Hypothalamus (tissue), 51 donors: ENCODE measurements at places on chromosomes 4 and X.

DNA sequence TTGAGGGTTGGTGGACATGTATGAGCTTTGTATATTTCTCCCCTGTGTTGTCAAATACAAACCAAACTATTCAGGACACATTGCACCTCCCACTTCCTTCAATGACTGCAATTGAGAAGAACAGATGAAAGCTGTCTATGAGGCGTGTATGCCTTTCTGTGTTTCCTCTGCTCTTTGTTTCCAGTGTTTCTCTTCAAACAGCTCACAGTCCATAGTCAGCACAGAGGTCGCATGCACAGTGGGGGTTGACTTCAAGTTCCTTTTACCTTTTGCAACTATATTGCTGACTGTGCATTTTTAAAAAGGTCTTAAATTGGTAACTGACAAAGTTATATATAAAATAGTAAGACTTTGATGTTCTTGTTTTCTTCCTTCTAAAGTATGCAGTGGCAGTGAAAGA is 957.8 kb downstream of the C4orf33 start:
- DNase-seq: no peak

- DNase-seq: no peak
Observed at GRCh38 chrX:41085878-41086626, 807 bp downstream of the USP9X start.

DNA sequence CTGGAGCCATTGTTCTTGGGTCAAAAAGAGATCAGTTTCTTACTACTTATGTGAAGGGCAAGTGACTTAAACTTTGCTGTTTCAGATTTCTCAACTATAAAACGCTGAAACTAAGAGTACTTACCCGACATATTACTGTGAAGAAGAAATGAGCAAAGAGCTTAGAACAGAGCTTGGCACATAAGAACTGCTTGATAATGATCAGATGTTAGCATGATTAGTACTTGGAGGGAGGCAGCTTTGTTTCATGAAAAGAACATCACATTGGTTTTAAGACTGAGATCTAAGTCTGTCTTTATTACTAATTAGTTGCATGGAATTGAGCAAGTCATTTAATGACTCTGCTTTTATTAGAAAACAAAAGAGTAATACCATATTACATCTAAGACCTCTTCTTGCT is 169.1 kb downstream of the ARHGAP24 start:
- DNase-seq: no peak

- DNase-seq: no peak
Observed at GRCh38 chr4:34720571-34720970, 1523.7 kb downstream of the ARAP2 start.

GRCh38 chrX:133511041-133511440 is 95.8 kb upstream of the GPC4 start:
- no peak for DNase-seq

GRCh38 chr4:77992581-77992980 is 64.5 kb upstream of the FRAS1 start:
- no peak for DNase-seq

DNA sequence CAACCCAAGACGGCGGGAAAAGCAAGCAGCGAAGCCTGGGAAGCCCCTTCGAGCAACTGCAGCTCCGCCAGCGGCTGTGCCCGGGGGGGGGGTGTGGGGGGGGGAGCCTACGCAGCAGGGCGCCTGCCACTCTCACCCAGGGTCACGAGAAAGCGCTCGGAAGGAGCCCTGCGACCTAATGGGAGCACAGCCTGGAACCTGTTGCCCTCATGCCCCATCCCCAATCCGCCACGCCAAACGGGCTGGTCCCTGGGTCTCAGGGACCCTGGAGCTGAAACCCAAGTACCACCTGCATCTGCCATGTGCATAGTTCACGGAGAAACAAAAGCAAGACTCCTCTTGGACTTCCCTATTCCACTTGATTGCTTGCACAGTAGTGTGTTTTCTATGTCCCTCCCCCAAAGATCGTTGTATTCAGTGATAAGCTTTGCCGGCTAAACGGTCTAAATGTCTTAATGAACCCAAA is 359 bp upstream of the GAB3 start:
- no peak for DNase-seq

DNA sequence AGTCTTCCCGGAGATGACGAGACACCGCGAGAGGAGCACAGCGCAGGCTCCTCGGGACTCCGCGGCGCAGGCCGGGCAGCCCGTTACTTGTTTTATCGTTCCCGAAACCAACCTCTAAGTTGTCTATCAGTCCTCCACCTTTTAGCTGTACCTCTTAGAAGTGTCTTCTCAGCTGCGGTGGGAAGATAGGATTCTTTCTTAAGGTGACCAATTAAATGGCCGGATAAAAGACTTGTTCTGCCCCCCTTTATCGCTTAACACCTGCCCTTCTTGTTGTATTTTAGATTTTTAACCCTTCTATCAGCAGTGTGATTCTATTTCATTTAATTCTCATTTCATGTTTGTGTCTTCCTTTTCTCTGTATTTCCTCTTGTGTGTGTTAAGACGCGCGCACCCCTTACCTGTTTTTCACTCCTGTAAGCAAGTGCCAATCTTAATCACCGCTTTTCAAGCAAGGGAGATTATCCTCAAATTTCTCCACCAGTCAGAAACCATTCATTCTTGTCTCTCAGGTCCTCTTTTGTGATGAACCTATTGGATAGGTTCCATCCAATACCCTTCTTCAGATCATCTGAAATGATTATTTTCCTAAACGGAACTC is at the start of gene SLC9B2:
SLC9B2 (minus strand) TSS at position 15 of the 601 bp plus-strand sequence. CDS start 9,211 bp downstream, outside the sequence.
- DNase-seq: no peak

- DNase-seq: no peak
Observed at GRCh38 chr4:114277690-114278089, 298.2 kb upstream of the ARSJ start.

DNA sequence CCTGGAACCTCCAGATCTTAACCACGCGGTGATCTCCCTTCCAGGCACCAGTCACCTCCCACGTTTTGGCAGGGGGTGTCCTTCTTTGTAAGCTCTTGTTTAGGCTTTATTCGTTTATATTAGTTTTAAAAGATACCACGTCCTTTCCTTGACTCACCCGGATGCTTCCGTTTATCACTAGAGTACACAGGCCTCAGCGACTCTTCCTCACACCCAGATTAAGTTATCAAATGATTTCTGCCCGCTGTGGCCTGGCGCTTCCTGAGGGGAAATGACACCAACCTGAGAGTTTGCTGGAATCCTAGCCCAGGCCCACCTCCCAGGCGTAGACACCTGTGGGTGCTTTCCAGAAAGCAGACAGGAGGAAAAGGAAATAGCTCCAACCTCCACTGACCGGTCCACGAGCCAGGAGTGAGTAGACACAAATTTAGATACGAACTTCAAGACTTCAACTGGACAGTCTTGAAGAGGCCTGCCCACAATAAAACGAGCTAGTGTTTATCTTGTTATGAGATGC is 756 bp upstream of the ADAMTS3 start:
- no peak for DNase-seq

DNA sequence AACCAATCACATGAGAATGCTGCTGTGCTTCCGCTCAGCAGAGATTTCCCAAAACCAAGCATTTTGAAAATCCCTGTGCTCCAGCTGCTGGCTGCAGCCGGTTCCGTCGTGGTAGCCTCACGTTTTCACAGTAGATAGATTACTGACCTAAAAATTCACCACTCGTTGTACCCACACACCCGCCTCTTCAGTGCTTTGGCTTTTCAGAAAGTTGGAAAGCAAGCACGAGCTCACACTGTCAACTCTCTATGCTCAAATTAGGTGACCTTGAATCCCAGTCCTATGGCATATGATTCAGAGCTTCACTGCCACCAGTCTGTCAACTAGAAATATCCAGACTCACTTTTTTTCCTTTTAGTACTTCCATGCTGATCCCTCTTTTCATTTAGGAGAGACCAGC is 168.9 kb downstream of the DCTD start:
- DNase-seq: no peak

GRCh38 chr4:174928575-174929253 is 10.6 kb downstream of the ADAM29 start:
- no peak for DNase-seq

DNA sequence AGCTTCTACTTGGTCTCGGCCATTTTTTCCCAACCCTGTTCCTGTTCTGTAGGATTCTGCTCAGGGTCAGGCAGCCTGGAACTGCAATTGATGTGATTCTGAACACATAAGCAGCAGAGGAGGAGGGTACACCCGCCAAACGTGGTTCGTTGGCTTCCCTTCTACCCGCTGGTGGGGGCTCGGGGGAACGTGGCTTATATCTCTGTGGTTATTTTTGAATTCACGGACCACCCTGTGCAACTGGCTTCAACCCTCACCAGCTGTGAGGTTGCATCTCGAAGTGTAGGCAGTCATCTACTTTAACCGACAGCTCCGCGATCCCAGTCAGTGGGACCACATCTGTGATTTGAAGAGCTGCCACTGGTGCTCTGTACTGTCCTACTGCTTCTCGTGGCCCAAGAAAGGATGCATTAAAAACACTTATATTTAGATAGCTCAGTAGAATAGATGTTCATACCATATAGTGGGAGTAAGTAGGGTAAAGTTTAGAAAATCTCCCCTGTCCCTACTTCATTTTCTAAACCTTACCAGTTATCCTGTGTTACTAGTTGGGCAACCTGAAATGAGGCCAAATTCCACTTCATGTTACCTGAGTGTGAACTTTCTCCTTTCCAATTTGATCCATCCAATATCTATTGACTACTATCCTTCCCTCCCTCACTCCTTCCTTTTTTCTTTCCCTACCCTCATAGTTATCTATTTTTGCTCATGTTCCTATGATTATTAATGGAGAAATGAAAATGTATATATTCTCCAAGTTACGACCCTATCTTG is 80.4 kb upstream of the BCOR start:
- no peak for DNase-seq

DNA sequence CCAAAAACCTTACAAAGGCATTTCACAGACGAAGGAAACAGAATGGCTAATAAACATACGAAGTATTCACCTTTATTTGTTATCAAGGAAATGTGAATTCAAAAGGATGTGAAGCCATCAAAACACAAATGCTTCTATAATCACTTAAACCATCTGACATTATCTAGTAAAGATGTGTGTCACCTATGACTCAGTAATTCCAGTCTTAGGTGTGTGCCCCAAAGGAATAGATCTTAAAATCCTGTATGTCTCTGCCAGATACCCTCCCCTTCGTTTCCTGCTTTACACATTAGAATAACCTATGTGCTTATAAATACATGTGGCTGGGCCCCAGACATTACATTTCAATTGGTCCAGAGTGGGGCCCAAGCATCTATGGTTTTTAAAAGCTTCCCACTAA is 41.8 kb upstream of the CEP135 start:
- DNase-seq: no peak

GRCh38 chr4:162557516-162558106 is 393.8 kb upstream of the FSTL5 start:
- no peak for DNase-seq

GRCh38 chr4:85084371-85085094 is 118.0 kb upstream of the WDFY3 start:
- DNase-seq: no peak

GRCh38 chr4:178553201-178553600 is 1111.0 kb upstream of the AGA start:
- no peak for DNase-seq

DNA sequence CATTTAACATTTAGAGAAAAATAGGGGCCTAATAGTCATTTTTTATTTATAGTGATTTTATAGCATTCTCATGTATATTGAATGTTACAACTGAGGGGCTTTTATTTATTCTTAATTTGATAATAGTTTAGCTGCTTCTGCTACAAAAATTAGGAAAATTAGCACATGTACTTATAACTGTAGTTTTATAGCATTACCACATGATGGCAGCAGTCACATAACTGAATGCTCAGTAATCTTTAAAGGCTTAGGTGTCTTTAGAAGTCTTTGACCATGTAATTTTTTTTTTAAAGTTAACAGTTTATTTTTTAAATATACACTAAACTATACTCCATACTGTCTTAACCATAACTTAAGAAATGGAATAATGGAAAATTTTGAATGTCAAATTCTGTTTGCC is 136.6 kb downstream of the STAG2 start:
- no peak for DNase-seq

- no peak for DNase-seq
Observed at GRCh38 chr4:123017636-123018395, 95.4 kb upstream of the NUDT6 start.

GRCh38 chr4:91058345-91058744 is 931.2 kb downstream of the CCSER1 start:
- no peak for DNase-seq

DNA sequence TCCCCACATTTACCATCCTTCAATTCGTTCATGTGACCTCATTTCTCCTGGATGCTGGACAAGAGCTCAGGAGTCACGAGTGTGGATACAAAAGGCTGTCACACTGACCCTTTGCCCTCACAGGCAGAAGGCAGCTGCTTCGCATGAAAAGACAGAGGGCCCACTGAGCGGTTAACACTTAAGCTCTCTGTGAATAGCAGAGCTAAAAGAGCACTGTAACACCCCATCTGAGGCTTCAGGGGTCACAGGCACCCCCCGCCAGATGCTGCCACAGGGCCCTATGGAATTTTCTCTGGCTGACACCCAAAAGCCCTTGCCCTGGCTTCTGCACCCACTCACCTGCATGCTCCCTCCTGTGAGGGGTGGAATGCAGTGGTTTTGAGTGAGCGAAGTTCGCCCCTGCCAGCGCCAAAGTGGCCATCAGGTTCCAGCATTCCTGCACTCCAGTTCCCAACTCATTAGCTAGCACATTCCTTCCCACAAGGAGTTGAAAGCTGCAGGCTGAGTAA is 360.9 kb downstream of the PPP3CA start:
- DNase-seq: no peak

DNA sequence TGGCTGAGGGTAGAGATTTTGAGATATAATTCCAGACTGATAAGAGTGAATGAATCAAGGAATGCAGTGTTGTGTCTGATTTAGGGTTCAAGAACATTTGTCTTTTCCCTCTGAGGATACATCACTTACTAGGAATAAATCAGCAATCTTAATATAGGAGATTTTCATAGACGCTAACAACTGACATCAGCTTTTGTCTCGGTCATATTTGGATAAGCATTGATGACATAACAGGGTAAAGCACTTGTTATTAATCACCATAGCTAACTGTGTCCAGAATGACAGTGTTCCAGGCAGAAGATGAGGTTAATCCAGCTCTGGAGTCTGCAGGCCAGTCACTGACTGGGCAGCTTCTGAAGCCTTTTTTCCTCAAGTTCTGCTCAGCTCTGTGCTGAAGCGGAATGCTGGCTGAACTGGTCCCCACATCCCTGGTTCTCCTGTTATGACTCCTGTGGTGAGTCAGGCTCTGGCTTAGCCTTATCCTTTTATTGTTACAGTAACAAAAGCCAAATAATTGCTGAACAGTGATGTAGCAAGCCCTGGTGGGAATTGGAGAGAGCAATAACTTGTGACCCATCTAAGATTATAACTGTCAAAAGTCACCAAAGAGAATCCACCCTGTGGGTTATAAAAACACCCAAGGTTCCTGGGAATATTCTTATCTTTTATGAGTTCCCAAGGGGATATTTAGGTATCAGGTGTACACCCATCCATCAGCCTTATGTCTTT is 41.8 kb downstream of the FNIP2 start:
- DNase-seq: no peak

DNA sequence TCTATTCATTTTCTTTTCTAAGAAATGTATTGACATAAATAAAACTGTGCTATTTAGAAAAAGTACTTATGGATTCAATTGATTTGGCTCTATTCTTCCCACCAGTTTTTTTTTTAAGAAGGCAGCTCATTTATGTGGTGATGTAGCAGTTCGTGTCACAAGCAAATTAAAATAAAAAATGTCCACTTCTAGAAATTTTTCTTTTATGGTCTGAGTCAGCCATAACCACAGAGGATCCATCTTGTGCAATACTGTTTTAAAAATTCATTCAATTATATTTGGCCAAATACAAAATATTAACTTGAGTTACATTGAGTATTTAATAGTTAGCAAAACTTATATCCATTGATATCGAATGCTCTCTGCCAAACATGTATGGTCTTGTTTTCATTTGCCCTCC is 207.9 kb upstream of the FAT1 start:
- DNase-seq: no peak
